ENCODE measurements at places on chromosomes 1 and 21. TPM values are rescaled to one million over a fixed set of nuclear protein-coding genes. Genes with fewer than 3 reads are reported as not detected.
A peak's percentile ranks its signal among the peaks of the same experiment; 100 is the strongest.

The PLPPR5 gene
- total RNA-seq = 0.12 TPM

The OLFM3 gene
- not detected for total RNA-seq

DNA sequence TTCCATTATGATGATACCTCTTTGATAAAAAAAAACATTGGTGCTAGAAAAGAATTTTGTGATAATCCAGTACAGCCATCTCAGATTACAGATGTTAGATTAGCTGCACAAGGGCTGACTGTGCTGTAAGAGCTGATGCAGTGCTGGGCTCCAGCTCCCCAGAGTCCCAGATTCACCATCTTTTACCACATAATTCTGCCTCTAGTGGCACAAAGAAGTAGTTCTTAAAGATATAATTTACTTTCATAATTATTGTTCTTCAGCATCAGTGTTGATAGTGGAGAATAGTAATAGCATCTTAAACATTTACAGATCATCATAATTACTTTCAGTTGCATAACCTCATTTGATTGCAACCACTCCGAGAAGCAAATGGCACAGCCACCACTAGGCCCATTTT lies 262.1 kb downstream of the BRINP2 start:
- H3K36me3 ChIP-seq = no peaks in the 10 kb centered on the region
- no peak for DNase-seq
- no peak overlapping the region for H3K4me3 ChIP-seq

- no peak for DNase-seq
- no peaks in the 10 kb centered on the region for H3K27me3 ChIP-seq
- H3K4me3 ChIP-seq = no peak overlapping the region
- H3K27ac ChIP-seq = no peak overlapping the region
- H3K4me1 ChIP-seq = no peaks in the 10 kb centered on the region
- peaks cover 17% of the 10 kb centered on the region for H3K36me3 ChIP-seq
Observed at GRCh38 chr1:10360045-10360444, 38.8 kb upstream of the PGD start.

- no peaks in the 10 kb centered on the region for H3K27me3 ChIP-seq
- H3K4me1 ChIP-seq = no peaks in the 10 kb centered on the region
- no peak overlapping the region for H3K4me3 ChIP-seq
- DNase-seq = no peak
- H3K27ac ChIP-seq = no peak overlapping the region
Observed at GRCh38 chr1:169395955-169396354, 28.0 kb downstream of the BLZF1 start.

DNA sequence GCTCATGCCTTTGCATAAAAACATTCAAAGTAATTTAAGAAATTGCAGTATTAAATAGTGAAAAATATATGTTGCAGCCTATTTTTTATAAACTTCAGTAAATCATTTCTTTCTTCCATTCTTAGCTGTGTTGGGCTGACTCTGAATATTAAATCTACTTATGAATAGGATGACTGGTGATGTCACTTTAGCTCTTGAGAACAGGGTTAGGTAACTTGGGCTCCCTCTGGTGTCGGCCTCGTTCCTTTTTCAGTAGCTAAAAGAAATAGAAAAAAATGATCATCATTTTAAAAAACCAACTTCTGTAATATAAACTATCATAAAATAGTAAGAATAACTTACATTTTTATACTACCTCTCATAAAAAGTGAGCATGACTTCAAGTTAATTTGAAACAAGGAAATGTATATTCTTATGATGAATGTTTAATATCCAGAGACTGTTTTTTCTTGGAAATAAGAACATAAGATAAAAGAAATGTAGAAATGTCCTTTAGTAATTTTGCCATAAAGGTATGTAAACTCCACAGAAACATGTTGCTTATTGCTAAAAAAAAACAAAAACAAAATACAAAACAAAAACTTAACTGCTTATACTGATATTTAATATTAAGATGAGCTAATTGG lies 26.8 kb upstream of the NCAM2 start:
- H3K4me3 ChIP-seq = no peak overlapping the region
- no peaks in the 10 kb centered on the region for H3K27me3 ChIP-seq
- H3K4me1 ChIP-seq = no peaks in the 10 kb centered on the region
- DNase-seq = peak; percentile 39
- H3K27ac ChIP-seq = no peak overlapping the region

DNA sequence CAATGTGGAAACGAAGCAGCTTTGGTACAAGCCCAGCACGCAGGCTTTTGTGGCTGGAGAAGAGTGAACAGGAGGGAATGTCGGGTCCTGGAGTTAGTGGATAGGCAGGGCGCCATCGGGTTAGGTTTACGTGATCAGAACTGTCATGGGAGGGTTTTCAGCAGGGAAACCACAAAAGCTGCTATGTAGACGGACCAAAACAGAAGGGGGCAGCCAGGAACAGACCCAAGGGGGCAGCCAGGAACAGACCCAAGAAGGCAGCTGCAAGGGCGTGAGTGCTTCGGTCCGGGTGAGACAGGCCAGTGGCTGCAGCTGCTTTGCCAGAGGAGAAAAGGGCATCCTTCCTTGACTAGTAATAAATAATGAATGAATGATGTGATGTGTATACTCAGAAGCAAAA lies 77.5 kb upstream of the KIF1B start:
- peaks cover 28% of the 10 kb centered on the region for H3K36me3 ChIP-seq
- H3K27me3 ChIP-seq = no peaks in the 10 kb centered on the region
- no peak overlapping the region for H3K27ac ChIP-seq

GRCh38 chr1:118717893-118718292 lies 270.2 kb downstream of the TBX15 start:
- H3K36me3 ChIP-seq = no peaks in the 10 kb centered on the region
- H3K27ac ChIP-seq = no peak overlapping the region
- H3K4me3 ChIP-seq = no peak overlapping the region
- H3K27me3 ChIP-seq = no peaks in the 10 kb centered on the region
- no peaks in the 10 kb centered on the region for H3K4me1 ChIP-seq

DNA sequence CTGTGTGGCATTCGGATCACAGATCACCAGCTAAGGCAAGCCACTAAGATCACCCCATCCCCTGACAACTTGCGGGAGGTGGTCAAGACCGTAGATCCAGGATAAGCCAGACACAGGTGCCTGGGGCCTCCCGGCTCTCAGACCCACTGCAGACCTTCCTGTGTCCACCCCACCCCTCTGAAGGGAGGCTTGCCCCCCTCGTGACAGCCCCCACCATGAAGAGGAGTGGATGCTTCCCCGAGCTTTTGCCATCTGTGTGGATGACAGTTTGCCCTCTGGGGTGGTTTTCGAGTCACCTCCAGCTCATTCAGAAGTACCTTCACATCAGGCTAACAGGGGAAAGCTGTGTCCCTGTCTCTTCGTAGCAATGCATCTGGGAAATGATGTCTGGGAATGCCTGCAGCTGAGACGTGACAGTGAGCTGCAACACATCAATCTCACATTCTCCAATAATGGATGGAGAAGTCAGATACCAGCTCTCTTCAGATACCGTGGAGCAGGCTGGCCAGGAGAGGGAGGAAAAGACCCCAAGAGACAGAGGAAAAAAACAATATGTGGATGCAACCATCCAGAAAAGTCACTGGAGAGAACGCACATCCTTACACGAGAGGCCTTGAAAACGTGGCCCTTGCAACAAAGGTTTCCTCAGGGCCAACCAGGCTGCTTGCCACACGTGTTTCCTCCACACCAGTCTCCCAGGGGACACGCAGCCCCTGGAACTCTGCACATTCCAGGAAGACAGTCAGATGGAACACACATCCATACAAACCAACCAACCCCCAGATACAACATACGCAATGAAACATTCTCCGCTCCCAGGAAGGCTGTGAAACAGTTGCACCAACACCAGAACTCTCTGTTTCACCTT lies 20.4 kb upstream of the FHAD1 start:
- peaks cover 2% of the 10 kb centered on the region for H3K27me3 ChIP-seq
- DNase-seq = no peak
- H3K4me1 ChIP-seq = no peaks in the 10 kb centered on the region

GRCh38 chr1:117467336-117467735 lies 100.1 kb downstream of the MAN1A2 start:
- no peak for DNase-seq
- no peak overlapping the region for H3K4me3 ChIP-seq
- no peaks in the 10 kb centered on the region for H3K36me3 ChIP-seq
- peaks cover 5% of the 10 kb centered on the region for H3K4me1 ChIP-seq
- H3K27me3 ChIP-seq = no peaks in the 10 kb centered on the region
- H3K27ac ChIP-seq = peak overlapping the region; percentile 4

DNA sequence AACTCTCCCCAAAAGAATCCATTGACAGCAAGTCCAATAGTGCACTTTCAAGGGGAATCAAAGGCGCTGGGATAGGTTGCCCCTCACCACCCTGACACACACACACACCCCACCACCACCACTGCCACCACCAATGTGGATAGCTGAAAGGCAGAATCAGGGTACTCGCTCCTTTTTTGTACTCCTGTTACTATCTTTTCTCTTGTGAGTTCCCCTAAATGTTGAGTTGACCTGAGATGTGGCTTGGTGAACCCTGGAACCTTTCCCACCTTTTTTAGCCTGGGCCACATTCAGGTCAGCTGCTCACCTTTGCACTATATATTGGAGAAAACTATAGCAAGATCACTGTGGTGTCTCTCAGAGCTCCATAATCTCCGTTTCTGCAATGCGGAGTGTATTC lies 3.9 kb downstream of the S100A8 start:
- H3K4me1 ChIP-seq = no peaks in the 10 kb centered on the region
- DNase-seq = no peak
- no peaks in the 10 kb centered on the region for H3K27me3 ChIP-seq
- H3K4me3 ChIP-seq = no peak overlapping the region
- H3K27ac ChIP-seq = no peak overlapping the region

DNA sequence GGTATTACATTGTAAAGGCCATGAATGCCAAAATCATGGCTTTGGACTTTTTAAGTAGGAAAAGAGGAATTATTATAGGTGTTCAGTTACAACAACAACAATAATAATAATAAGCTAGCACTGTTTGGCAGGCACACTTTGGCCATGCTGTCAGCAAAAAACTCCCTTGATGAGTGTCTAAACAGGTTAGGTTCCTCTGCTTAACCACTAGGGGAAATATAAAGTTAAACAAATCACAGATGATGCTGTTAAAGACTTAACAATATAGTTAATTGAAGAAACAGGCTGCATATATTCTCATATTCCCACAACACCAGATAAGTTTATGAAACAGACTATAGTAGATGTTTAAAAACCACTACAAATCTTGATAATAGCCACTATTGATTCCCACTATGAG lies 46.4 kb downstream of the RGS21 start:
- H3K36me3 ChIP-seq = no peaks in the 10 kb centered on the region
- no peaks in the 10 kb centered on the region for H3K27me3 ChIP-seq
- no peak overlapping the region for H3K27ac ChIP-seq
- no peak overlapping the region for H3K4me3 ChIP-seq

The CCDC17 gene
- 3.8 TPM for total RNA-seq

Measured in astrocyte (in vitro differentiated cells and primary cell).